CD4-positive, alpha-beta T cell treated with Interleukin-4 for 1 hour (primary cell): ENCODE measurements at places on chromosomes 16 and 17.

- no peak for DNase-seq
Observed at GRCh38 chr16:73054125-73054484, 6.2 kb upstream of the ZFHX3 start.

- DNase-seq = no peak
Observed at GRCh38 chr17:75691371-75691791, 24.2 kb downstream of the SAP30BP start.

DNA sequence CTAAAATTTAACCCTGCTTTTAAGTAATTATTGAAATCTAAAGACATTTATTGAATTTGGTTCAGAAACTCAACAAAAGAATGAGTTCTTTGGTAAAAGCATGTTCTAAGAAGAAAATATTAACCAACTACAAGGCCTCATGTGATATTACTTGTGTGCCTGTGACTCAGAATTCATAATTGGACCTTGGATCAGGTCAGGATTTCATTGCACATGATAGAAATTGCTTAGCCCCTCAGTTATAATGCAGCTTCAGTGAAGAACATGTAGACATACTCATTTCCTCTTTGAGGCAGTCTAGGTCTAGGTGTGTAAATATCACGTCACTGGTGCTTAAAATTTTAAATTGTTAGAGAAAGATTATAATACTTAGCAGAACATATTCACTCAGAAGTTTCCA lies 410.0 kb upstream of the SOX9 start:
- no peak for DNase-seq

GRCh38 chr16:20137194-20137593 lies 63.5 kb upstream of the GPR139 start:
- DNase-seq = no peak

DNA sequence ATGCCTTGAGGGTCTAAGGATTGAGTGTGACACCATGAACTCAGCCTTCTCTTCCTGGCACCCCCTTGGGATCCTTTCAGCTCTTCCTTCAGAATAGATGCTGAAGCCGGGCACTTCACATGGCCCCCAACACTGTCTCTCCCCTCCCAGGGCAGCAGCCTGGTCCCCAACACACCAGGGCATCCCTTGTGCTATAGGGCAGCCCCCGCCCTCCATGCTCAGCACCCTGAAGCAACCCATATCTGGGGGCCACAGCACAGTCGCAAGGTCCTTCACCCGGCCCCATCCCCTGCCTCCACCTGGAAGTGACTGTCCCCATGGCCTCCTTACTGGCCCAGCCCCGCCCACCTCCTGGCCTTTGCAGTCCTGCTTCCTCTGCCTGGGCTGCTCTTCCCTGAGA lies 143.1 kb downstream of the C16orf95 start:
- DNase-seq = no peak

DNA sequence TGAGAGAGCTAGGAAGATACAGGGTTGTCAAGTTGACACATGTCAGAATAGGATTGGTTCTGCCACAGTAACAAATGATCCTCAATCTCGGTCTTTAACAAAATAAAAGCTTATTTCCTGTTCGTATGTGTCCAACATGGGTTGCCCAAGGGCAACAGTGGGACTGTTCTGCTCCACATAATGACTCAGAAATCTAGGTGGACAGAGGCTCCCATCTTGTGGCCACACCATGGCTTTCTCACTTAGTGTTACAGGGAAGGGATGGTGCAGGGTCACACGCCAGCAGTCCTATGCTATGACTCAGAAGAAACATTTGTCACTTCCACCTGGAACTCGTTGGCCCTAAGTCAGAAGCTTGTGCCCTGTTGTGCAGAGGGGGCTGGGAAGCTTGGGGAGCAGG lies 364.9 kb downstream of the SNX29 start:
- no peak for DNase-seq

- DNase-seq = no peak
Observed at GRCh38 chr17:82989881-82990280, 89.5 kb upstream of the METRNL start.

- DNase-seq = no peak
Observed at GRCh38 chr17:38460082-38460715, 31.9 kb downstream of the ARHGAP23 start.

- peak; percentile 31 for DNase-seq
Observed at GRCh38 chr17:60398227-60398959, 6.5 kb upstream of the USP32 start.

- no peak for DNase-seq
Observed at GRCh38 chr17:1898332-1898731, 68.5 kb downstream of the RPA1 start.

DNA sequence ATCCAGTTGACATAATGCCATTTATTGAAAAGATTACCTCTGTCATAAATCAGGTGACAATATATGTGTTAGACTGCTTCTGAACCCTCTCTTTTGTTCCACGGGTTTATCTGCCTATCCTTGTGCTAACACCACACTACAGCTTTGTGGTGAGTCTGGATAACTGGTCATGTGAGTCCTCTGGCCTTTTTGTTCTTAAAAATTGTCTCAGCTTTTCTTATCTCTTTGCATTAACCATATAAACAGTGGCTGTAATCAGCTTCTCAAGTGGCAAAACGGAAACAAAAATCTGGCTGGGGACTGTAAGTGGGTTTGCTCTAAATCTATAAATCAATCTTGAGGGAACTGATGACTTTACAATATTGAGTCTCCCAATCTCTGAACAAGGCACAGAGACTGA lies 44.6 kb downstream of the STX8 start:
- no peak for DNase-seq

DNA sequence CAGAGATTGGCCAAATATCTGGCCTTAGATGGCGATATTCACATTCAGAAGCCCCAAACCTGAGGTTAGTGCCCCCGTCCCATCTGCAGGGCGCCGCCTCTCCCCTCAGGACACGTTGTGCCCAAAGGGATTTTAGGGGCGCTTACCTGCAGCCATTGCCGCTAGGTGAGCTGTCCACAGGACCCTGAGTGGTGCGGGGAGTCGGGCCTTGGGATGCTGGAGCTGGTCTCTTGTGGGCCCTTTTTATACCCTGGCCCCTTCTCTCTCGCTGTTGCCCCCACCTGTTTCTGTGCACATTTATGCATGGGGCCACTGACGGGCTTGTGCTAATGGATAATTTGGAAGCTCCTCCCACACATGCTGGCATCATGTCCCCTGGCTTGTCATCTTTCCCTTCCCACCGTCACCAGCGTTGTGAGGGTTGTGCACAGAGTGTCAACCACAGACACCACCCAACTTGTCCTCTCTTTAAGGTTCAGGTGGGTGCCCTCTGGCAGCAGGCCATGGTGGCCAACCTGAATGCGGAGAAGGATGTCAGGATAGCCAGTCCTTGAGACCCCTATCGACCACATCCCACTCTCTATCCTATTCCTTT lies at the start of gene CSHL1:
Gene CSHL1 (minus strand): TSS at position 218 of the 595 bp plus-strand sequence. CDS start 62 bp downstream, at position 156.
- DNase-seq = no peak

GRCh38 chr16:48911700-48912099 lies 301.7 kb upstream of the N4BP1 start:
- DNase-seq = no peak

- no peak for DNase-seq
Observed at GRCh38 chr17:60353773-60354172, 38.2 kb downstream of the USP32 start.

DNA sequence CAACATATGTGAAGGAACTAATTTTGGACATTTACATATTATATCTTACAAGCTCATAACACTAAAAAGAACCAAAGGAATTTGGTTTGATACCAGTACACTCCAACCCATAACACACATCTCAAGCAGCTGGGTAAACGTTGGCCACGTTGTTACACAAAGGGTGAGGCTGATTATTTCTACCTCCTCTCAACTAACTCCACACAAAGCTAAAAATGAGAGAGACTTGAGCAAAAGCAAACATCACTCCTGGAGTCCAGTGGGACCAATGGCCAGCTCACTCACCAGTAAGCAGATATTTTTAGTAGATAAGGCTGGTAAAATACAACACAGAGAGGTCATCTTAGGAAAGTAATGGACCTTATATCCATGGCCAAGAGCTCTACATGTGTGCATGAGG lies 207.6 kb downstream of the MRTFB start:
- no peak for DNase-seq

- DNase-seq = no peak
Observed at GRCh38 chr16:86736502-86736901, 158.2 kb downstream of the FOXL1 start.

GRCh38 chr17:17951524-17951923 lies 20.7 kb downstream of the TOM1L2 start:
- no peak for DNase-seq

DNA sequence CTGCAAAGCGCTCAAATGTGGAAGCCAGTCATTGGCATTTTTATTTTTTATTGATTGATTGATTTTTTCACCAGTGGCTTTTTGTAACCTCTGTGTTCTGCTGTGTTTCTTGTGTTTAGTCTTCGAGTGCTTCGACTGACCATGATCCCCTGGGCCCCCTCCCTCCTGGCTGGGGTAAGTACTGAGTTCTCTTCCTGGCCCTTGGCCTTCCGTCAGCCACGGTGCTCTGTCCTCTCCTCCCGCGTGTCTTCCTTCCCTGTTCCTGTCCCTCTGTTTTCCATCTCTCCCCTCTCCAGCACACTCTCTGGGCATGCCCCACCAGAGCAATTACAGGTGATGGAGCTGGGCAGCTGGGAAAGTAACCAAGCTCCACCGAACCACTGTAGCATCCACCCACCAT lies 25.8 kb upstream of the CLEC18A start:
- DNase-seq = no peak

DNA sequence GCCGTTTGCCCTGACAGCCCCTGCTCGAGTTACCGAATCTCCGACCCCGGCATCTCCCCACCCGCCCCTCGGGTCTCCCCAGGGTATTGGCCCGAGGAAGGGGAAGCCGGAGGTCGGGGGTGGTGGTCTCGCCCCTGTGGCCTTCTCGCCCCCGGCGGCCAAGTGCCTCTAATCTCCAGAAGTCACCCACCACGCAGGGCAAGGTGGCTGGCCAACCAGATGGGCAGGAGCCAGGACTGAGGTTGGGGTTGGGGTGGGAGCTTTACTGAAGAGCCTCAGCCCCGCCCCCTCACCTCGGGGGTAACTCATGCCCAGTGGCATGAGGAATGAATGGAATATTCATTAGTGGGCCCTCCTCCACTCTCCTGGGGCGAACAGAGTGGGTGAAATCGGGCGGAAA lies 637 bp downstream of the DHRS11 start:
- no peak for DNase-seq

DNA sequence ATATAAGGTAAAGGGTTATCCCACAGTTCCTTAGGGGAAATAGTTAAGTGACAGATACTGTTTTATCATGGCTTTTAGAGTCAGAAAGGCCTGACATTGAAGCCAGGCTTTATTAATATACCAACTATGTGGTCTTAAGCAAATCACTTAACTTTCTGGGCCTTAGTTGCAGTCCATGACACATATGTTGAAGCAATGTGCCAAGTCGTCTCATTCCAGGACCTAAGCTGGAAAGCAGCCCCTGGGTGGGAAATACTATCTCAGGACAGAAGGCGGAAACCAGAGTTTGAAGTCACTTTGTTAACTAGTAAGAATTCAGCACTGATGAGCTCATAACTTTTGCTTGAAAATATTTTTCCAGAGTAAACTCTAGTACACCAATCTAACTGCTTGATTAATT lies 80.0 kb downstream of the USP32 start:
- no peak for DNase-seq

DNA sequence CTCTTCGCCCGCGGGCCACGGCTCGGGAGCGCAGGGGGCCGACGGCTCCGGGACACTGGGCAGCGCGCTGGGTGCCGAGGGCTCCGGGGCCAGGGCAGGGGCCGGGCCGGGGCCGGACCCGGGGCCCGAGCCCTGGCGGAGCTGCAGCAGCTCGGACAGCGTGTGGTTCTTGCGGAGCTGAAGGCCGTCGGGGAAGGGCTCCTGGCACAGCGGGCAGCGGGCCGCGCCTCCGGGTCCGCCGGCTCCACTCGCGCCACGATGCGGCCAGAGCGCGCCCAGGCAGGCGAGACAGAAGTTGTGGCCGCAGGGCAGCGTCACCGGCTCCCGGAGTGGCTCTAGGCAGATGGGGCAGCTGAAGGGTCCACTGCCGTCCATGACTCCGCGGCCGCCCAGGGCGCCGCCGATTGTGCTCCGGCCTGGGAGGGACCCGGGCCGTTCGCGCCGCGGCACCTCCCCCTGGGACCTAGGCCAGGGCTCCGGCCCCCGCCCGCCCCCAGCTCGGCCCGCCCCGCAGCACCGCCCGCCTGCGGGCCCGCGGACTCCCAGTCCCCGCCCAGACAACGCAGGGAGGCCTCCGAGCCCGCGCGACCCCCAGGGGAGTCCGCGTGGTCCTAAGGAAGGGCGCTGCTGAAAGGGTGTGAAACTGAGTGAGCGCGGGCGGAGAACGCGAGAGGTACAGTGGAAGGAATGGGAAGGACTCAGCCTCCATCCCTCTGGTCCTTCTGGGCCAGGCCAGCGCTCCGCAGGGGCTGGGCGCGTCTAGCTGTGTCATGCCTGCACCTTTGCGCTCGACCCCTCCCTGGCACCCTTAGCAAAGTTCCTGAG lies at the start of gene TRIM47:
Gene TRIM47 (minus strand): TSS at position 408 of the 825 bp plus-strand sequence. CDS start 33 bp downstream, at position 375.
- DNase-seq = no peak

DNA sequence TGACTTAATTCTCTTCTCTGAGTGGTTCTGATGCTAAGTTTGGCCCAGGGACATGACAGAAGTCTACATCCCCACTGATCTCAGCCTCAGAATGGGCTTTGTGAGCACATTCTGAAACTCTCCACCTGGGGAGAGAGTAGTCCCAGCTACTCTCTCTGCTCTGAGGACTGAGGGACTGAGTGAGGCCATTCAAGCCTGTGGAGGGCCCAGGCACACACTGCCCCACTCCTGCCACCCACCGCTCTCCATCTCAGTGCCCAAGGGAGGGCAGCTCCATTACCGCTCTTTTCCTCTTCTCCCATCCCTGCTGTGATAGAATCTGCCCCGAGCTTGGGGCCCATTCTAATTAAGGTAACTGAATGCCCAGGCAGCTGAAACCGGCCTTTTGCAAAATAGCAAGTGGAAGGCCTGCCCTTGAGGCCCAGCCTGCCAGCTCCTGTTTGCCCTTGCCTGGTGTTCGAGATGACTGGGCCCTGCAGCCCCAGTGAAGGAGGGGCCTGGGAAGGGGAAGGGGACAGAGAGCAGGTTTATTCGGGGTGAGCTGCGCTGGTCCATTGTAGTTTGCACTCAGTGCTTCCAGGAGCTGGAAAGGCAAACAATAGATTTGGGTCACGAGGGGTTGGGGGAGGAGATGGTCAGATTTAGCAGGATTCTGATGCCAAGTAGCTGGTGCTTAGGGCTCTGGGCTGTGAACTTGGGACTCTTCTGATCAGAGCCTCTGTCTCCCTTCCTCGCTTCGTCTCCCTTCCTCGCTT lies 76.2 kb downstream of the RAB11FIP4 start:
- no peak for DNase-seq

- peak; percentile 49 for DNase-seq
Observed at GRCh38 chr17:76262732-76263344, 2.3 kb upstream of the UBALD2 start.
